ENCODE measurements at places on chromosomes 12 and 14.

DNA sequence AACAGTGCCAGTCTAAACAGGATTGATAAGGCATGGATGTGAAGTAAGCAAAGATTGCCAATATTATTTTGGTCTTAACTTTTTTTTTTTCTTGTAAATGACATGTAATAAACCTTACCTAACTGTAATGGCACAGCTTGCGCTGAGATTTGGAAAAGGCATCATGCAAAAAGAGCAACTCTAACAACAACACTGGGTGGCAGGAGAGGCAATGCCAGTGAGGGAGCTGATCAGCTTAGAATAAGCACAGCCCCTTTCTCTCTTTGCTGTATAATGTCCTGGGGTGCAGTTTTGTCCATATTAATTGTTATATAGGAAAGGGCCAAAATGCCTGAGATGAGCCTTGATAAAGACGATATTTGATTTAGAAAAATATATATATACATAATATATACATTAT lies 1589.7 kb upstream of the FLRT2 start:
- DNase-seq: no peak

- no peak for DNase-seq
Measured at GRCh38 chr14:96737881-96738280, 59.3 kb upstream of the VRK1 start.

- no peak for DNase-seq
Measured at GRCh38 chr12:96876966-96877365, 30.1 kb upstream of the NEDD1 start.

DNA sequence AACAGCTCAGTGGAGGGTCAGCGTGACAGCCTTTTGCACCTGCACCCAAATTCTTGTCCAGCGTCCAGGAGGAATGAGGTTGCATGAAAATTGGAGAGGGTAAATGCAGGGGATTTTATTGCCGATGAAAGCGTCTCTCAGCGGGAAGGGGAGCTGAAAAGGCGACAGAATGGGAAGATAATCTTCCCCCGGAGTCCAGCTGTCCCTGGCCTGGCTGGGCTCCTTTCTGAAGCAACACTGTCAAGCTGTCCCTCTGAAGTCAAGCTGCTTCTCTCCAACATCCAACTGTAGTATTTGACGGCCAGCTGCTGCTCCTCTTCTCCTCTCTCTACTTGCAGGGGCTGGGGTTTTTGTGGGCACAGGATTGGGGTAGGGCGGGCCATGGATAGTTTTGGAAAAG lies 32.7 kb downstream of the NOPCHAP1 start:
- no peak for DNase-seq

DNA sequence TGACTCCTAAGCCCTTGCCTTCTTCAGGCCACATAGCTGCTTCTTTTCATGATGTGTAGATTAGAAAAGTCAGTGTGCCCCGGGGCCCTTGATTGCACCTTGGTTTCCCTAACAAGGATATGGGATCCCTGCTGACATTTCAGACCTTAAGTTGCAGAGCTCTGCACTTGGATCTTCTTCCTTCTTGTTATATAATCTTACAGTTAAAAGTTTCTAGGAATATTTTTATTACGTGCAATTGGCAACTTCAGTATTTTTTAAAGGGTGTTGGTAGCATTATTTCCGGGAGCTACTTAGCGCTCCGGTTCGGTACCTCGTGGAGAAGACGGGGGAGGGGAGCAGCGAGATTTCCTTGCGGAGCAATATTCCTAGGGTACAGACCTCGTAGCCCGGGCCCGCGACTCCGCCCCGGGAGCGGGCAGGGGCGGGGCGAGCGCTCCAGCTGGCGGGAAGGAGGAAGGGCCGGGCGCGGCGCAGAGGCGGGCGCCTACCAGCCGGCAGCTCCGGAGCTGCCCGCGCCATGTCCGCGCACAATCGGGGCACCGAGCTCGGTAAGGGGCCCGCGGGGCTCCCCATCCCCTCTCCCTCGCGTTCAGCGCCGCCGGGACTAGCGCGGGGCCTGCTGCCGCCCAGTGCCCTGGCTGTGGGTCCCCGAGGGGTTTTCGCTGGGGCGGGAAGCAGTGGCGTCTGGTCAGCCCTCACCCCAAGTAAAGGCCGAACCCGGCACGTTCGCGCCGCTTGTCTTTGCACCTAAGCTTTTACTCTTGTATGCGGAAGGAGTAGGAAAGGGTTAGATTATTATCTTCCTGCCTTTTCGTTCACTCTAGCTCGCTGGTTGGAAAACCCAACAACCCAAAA lies at the start of gene DERA:
Gene DERA (plus strand): TSS at position 469 of the 858 bp plus-strand sequence. CDS start 52 bp downstream, at position 521.
- no peak for DNase-seq

GRCh38 chr14:104335611-104336010 lies 197.2 kb downstream of the KIF26A start:
- no peak for DNase-seq

- DNase-seq: no peak
Measured at GRCh38 chr12:65511134-65511834, 232.8 kb downstream of the MSRB3 start.

- DNase-seq: no peak
Measured at GRCh38 chr14:95505030-95505589, 11.3 kb downstream of the SYNE3 start.

DNA sequence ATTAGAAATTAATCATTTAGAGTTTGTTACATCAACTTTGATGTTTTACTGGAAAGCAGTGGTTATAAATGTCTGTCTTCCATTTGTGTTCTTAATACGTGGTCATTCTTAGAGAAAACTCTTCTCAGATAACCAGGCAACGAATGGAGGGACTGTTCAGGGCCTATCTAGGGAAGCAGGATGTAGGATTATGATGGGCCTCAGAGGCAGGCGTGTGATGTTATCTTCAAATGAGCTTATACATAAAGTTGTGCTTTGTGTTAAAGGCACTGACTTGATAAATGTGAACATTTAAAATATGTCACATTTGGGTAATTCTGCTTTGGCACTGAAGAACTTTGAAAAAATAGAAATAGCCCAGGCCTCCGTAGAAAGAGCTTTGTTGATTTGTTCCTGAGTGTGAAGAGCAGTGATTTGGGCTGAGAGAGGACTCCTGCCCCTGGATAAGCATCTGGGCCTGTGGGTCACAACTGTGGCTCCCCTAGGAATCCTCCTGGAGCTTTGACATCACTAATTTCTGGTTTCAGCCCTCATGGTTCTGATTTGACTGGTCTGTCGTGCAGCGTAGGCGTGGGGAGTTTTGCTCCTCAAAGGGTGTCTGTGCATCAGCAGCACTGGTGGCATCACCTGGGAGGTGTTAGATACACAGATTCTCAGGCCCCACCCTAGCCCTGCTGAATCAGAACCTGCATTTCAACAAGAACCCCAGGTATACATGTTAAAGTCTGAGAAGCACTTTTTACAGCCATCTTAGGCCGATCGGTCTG lies 55.4 kb downstream of the SAMD4A start:
- DNase-seq: no peak

DNA sequence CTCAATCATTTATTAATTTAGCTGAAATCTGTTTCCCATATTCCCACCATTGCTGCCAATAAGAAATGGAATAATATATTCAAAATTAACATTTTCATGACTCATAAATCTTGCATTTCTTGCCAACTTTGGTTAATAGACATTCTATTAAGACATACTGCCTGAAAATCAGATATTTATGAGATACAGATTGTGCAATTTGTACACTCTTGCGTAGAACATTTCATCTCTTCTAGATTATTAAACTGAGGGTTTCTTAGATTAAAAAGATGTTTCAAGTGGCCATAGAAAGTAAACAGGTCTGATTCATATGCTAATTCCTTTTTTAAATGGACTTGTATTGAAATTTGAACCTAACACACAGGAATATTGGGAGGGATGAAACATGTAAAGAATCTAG lies 9.1 kb downstream of the LTA4H start:
- DNase-seq: no peak

GRCh38 chr12:78439666-78440065 lies 424.9 kb upstream of the SYT1 start:
- no peak for DNase-seq

GRCh38 chr14:92734618-92735017 lies 13.8 kb downstream of the LGMN start:
- no peak for DNase-seq

DNA sequence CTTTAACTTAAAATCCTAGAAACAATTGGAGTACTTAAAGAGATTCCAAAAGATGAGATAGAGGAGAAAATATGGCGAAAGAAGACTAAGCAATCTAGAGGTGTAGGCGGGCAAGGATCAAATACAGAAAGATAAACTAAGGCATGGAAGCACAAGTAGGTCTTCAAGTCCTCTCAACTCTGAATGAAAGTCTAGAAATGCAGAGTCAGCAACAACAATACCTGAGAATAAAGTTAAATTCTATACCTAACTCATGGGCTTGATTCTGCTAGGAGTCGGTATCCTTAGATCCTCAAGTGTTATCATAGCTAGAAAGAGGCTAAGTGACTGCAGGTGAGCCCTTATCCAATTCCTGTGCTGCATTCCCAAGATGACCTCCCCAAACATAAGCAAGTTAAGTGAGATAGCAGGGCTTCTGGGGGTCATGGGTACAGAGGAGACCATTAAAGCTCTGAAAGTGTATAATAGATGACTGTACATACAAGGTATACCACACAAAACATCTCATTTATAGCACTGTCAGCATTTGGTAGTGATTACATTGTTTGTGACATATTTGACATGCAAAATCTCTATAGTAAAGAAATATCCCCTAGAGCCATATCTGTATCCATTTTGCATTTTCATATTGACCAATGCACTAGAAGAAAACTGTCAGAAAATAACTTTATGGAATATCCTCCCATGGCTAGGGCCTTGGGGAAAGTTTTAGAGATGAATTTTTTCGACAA lies 82.5 kb upstream of the ARID2 start:
- no peak for DNase-seq

- DNase-seq: no peak
Measured at GRCh38 chr12:111274777-111275176, 94.1 kb downstream of the PHETA1 start.

- no peak for DNase-seq
Measured at GRCh38 chr14:82719617-82720016, 1186.0 kb upstream of the SEL1L start.

- no peak for DNase-seq
Measured at GRCh38 chr14:34038358-34039057, 87.6 kb upstream of the EGLN3 start.

DNA sequence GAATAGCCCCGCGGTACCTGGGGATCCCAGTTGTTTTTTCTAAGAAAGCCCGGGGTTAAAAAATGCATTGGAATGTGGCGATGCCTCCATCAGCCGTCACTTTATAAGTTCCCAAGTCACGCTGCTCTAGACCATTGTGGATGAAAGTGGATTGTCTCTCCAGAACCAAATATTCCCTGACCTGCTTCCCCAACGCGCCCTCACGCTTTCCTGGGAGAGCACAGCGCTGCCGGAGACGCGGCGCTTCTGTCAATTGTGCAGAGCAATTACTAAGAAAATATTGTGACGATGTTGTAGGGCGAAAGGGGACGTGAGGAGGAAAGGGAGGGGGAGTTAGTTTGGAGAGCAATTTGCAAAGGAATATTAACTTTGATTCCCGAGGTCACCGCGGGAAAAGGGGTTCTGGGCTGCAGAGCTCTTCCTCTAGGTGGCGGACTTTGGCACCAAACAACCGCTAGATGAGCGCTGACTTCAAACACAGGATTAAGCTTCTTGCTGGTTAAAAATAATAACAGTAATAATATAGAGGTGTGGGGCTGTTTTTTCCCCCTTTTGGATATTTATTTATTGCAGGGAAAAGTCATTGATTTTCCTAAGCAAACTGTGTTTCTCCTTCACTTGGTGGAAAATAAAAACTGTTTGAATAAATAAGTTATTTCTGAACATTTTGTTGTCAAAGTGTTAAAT lies 9.6 kb upstream of the FOXG1 start:
- no peak for DNase-seq

All from SIG-M5 (cell line).